ENCODE measurements at places on chromosomes 1 and 21.

DNA sequence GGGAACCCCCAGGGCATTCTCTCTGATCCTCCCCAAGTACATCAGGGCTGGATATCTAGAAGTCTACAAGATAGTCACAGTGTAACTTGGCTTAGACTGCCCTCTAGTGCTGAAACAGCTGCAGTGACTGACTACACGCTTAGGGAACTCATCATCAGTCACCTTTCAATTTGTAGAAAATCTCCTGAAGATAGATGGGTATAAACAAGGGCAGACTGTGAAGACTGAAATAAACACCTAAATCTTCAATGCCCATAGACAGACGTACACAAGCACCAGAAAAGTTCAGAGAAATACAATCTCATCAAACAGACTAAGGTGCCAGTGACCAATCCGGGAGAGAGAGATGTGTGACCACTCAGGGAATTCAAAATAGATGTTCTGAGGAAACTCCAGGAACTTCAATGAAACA lies 46.6 kb downstream of the PACC1 start:
- DNase-seq, result no peak

GRCh38 chr1:85142753-85143152 lies 58.1 kb downstream of the SYDE2 start:
- DNase-seq, result no peak

- DNase-seq, result no peak
Measured at GRCh38 chr1:1358433-1359271, at the start of gene MXRA8. TSS of gene MXRA8 (minus strand) at chr1:1358555. CDS start at chr1:1358504, 51 bp downstream.

DNA sequence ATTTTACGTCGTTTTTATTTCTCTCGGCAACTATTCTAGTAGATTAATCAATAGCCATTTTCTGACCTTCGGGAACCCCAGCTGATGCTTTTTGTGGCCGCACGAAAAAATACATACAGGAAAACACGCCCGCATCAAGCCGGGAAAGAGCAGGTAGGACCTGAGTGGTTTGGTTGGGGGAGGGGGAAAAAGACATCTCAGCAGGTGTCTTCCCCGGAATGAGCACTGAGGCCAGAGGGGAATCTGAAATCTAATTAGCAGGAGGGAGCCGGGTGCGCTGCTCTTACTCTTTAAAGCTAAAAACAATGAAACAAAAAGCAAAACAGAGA lies 618 bp upstream of the FOXD3 start:
- DNase-seq, result no peak

GRCh38 chr1:191398551-191398950 lies 759.7 kb upstream of the RGS18 start:
- no peak for DNase-seq

DNA sequence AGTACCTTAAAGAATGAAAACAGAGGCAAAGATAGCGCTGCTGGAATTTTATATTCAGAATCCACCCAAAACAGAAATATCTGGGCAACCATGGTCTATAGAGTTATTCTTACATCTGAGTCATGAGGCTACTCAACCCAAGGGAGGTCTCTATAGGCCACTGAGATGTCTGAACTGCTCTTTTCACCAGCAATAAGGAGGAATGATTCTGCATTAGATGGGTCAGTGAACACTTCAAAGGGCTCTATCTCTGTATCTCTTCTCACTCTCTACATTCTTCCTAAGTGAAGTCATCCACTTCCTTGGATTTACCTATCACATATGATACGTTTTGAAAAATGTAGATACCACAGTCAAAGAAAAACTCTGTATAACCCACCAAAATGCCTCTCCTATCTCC lies 90.2 kb upstream of the NGF start:
- DNase-seq, result no peak

GRCh38 chr1:243791586-243792267 lies 58.3 kb downstream of the AKT3 start:
- no peak for DNase-seq

DNA sequence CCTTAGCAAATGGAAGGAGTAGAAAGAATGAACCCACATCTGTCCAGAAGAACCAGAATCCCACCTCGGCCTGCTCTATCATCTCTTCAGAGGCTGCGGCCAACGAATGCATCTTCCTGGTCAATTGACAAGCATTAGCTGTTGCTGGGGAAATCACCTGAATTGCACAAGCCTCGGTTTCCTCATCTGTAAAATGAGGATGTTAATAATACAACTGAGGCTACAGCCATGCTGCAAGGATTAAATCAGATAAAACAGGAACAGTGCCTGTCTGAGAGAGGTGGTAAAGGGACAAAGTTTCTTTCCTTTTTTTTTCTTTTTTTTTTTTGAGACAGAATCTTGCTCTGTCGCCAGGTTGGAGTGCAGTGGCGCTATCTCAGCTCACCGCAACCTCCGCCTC lies 99.8 kb downstream of the KIF14 start:
- DNase-seq, result no peak

DNA sequence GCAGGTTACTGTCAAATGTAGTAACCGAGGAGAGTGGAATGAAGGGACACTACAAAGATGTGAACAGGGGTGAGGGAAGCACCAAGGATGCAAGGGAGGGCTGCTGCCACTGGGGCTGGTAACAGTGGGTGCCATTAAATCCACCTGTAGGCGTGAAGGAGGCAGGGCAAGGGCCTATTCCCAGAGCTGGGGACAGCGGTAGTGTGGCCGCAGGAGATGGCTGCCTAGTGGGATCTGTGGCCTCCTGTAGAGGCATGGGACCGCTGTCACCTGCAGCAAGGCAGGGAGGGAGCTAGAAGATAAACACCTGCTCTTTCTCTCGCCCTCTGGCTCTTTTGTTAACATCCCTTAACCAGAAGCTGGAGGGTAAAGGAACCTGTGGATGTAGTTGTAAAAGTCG lies 80.5 kb upstream of the CNIH3 start:
- DNase-seq, result no peak

DNA sequence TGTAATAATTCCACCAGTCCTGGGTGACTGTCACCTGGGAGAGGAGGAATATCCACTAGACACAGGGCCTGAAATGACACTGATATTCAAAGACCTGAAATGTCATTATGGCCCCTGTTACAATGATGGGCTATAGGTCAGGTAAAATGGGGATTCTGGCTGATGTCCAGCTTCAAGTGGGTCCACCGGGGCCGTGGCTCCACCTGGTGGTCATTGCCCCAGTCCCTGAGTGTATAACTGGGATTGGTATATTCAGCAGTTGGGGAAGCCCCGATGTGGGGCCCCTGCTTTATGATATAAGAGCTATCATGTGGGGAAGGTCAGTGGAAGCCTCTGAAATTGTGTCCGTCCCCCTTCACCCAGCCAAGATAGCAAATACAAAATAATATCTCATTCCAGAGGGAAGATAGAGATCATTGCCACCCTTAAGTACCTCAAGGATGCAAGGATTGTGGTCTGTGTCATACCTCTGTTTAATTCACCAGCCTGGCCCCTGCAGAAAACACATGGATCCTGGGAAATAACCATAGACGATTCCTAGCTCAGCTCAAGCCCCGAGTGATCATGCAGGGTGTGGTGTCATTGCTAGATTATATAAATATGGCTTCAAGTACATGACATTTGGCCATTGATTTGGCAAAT lies 19.4 kb downstream of the PLEKHO1 start:
- DNase-seq, result peak; percentile 87

GRCh38 chr1:164519426-164519825 lies 39.6 kb upstream of the PBX1 start:
- no peak for DNase-seq

GRCh38 chr1:47981667-47982350 lies 15.4 kb downstream of the TRABD2B start:
- DNase-seq, result no peak

GRCh38 chr1:152679459-152679858 lies 4.4 kb downstream of the LCE2C start:
- DNase-seq, result no peak

GRCh38 chr1:26084091-26084561 lies 16.7 kb upstream of the TRIM63 start:
- DNase-seq, result no peak

GRCh38 chr1:98384461-98385141 lies 276.9 kb upstream of the SNX7 start:
- DNase-seq, result no peak

GRCh38 chr1:17274186-17275170 lies 25.6 kb downstream of the PADI3 start:
- no peak for DNase-seq

GRCh38 chr1:168903237-168903830 lies 174.3 kb upstream of the DPT start:
- no peak for DNase-seq

- no peak for DNase-seq
Measured at GRCh38 chr1:190212450-190212849, 265.2 kb downstream of the BRINP3 start.

- no peak for DNase-seq
Measured at GRCh38 chr1:41377397-41377796, 16.2 kb downstream of the FOXO6 start.

- DNase-seq, result no peak
Measured at GRCh38 chr1:2617971-2618470, 14.8 kb downstream of the MMEL1 start.

GRCh38 chr1:31639543-31639942 lies 5.1 kb downstream of the PEF1 start:
- DNase-seq, result no peak

- DNase-seq, result no peak
Measured at GRCh38 chr21:46551636-46552241, 53.1 kb downstream of the S100B start.

GRCh38 chr1:42646056-42646455 lies 12.2 kb upstream of the PPIH start:
- no peak for DNase-seq

GRCh38 chr1:51664421-51665240 lies 47.7 kb downstream of the OSBPL9 start:
- DNase-seq, result no peak

DNA sequence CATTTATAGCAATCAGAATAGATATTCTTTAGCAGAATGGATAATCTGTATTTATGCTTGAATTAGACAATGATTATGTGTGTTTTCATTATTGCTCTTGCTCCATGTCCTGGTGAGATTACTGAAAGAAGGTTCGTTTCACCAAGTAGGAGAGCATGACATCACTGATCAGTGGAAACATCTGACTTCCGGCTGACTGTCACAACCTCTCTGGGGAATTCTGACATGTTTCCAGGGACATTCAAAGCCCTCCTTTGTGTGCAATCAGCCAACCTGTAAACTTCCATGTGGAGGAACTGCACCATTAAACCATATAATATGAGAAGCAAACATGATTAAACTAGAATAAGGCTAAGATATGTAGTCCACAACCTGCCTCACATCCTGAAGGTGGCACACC lies 424.8 kb upstream of the ADGRL4 start:
- no peak for DNase-seq

DNA sequence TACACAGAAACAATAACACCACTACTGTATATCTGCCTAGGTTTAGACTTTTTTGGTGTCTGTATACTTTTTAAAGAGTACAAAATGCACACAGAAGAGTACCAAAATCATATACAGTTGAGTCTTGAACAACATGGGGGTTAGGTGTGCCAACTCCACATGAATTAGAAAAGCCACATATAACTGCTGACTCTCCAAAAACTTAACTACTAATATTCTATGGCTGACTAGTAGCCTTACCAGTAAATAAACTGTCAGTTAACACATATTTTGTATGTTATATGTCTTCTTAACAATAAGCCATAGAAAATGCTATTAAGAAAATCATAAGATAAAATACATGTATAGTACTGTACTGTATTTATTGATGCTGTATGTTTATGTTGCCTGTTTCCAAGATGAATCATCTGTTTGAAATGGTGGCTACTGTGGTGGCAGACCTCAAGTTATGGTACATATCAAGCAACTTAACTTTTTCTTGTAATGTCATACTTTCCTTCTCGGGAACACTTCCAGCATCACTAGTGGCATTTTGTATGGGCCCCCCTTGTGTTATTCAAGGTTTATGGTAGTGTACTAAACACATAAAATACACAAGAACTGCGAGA lies 71.2 kb downstream of the LHX4 start:
- no peak for DNase-seq

DNA sequence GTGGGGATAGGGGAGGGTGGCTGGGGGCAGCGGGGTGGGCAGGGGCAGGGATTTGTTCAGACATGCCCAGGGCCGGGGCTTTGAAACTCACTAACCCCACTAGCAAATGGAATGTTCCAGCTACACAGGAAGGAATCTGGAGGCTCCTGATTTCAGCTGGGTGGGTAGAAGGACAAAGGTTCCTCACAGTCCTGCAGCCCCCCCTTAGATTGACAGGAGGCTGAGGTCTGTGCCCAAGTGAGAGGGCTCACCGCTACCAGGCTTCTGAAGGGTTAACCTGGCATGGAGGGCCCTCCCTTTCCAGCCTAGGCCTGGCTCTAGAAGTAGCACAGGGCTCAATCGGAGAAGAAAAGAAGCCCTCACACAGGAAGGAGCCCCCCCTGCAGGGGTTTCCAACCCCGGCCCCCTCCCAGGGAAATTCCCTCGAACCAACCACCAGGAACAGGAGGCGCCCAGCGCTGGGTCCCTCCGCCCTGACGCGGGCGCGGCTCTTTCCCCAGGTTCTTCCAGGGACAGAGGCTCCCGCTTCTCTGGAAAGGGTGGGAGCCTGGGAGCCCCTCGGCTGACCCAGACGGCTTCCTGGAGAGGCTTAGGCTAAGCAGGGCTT lies 3.3 kb downstream of the EPHA2 start:
- DNase-seq, result no peak

GRCh38 chr1:243842978-243843511 lies 7.0 kb downstream of the AKT3 start:
- no peak for DNase-seq

GRCh38 chr1:4652631-4653327 lies 1.6 kb upstream of the AJAP1 start:
- DNase-seq, result no peak

GRCh38 chr1:170354690-170355089 lies 177.3 kb upstream of the GORAB start:
- no peak for DNase-seq

DNA sequence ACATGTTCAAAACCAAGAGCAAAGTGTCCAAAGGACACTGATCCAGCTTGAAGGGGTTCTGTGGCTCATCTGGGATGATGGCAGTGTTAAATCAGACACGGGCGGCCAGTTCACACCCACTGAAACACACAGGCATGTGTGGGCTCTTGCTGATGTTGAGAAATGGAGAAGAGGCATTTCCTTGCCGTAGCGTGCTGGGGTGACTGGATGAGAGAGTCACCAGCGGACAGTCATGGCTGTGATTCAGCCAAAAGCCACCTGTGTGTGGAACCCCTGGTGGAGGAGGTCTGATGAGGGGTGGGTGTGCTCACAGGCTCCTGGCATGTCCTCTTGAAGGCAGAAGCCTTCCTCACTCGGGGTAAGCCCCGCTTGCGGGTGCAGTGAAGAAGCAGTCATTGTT lies 7.2 kb downstream of the C1orf35 start:
- no peak for DNase-seq

GRCh38 chr1:160534823-160535605 lies 12.0 kb upstream of the SLAMF6 start:
- DNase-seq, result no peak

Data from osteocyte (in vitro differentiated cells).